GM13977 (cell line): ENCODE measurements at places on chromosomes 4 and X.

GRCh38 chrX:3779546-3779945 is 66.1 kb upstream of the PRKX start:
- no peak for DNase-seq

DNA sequence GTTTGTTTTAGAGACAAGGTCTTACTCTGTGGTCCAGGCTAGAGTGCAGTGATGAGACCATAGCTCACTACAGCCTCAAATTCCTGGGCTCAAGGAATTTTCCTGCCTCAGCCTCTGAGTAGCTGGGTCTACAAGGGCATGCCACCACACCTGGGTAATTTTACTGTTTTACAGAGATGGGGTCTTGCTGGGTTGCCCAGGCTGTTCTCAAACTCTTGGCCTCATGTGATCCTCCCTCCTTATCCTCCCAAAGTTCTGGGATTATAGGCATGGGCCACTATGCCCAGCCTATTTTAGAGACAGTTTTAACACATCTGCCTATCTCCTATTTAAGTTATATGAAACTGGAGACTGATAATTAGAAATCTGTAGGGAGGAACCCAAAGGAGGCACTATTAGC is 53.8 kb downstream of the SPRY1 start:
- no peak for DNase-seq

- no peak for DNase-seq
Observed at GRCh38 chr4:142777045-142777743, 68.9 kb downstream of the INPP4B start.

DNA sequence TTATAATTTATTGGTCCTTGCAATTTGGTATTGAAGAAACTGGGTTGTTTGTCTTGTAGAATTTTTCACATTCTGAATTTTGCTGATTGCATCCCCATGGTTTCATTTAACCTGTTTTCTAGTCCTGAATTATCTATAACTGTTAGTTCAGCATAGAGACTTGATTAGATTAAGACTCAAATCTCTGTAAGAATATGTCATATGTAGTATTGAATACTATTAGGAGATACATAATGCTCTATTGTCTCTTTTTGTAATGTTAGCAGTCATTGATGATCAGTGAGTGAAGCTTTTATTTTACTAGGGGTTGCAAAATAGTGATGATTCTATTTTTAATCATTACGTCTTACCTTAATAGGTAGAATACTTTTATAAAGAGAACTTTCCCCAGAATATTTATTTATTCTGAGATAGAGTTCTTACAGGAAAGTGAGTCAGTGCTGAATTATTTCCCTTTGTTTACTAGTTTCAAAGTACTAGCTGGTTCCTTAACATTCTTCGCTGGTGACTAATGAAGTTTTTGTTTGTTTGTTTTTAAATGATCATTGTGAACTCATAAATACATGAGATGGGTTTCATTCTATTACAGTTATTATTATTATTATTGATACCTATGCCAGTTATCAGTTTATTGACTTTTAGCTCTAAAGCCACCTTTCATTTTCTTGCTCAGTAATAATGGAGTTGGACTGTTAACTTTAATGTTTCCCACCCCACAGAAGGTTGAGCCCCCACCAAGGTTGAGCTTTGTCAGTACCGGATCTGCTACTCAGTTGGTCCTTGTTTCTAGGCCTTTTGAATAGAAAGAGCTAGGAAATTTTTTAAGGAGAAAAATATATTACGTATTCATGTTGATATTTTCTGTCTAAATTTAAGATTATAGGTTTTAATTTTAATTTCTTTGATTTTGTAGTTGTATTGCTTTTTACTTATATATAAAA is 102.3 kb downstream of the LARP1B start:
- DNase-seq, result no peak

- DNase-seq, result no peak
Observed at GRCh38 chr4:16663307-16663706, 235.1 kb downstream of the LDB2 start.

DNA sequence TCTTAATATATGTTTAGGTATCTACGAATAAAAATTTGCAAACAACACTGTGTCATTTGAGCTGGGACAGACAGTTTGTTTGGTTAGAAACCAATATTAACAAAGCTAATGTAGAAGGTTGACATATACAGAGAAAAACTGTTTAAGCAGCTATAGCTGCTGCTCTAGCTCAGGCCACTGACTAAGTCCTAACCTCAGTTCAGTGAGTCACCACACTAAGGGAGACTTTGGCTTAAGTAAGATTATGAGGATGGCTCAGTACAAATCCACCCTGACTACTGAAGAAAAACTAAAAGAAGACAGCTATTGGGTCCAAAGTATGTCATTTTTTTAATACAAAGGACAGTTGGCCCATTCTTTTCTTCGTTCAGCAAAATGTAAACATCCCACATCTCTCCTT is 717.3 kb upstream of the ACTRT1 start:
- no peak for DNase-seq

GRCh38 chrX:47574547-47575301 is 7.5 kb upstream of the TIMP1 start:
- no peak for DNase-seq

GRCh38 chr4:77199276-77199675 is 42.3 kb downstream of the CCNG2 start:
- DNase-seq, result no peak

DNA sequence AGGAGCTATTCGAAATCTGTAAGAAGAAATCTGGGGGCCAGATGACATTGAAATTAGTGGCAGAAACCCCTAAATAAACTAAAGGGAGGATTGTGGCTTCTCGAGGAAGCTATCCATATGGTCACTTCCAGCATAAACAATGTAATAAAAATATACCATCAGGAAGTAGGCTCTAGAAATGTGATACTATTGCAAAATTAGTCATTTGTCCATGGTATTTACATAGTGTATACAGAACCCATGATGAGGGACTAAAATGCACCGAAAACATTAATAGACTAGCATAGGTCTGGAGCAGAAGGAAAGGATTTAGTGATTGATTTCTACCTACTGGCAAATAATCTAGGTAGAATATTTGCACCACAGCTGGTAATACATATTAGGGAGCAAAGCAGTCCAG is 1344.0 kb downstream of the FSTL5 start:
- DNase-seq, result no peak

DNA sequence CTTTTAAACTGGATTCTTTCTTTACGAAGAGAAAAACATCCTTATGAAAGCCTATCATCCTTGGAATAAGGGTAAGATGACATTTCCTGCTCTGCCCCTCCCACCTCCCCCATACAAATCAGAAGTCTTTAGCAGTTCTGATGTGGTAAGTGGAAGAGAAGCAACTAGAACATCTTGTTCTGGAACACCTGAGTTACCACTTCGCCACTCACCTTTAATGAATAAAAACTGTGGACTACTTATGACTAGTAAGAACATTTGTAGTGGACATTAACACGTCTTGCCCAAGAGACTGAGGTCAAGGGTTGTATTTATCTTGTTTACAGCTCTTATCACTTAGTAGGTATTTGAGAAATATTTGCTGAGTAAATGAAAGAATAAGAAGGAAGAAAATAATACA is 4.3 kb downstream of the XKRX start:
- DNase-seq, result no peak

GRCh38 chr4:117817301-117817700 is 217.0 kb upstream of the NDST3 start:
- DNase-seq, result no peak
